ENCODE measurements at places on chromosomes 13 and 19.

GRCh38 chr19:48338253-48338755, 13.0 kb downstream of the EMP3 start:
- DNase-seq: no peak

- peak; percentile 23 for DNase-seq
Observed at GRCh38 chr13:86856991-86857390, 814.2 kb upstream of the SLITRK5 start.

DNA sequence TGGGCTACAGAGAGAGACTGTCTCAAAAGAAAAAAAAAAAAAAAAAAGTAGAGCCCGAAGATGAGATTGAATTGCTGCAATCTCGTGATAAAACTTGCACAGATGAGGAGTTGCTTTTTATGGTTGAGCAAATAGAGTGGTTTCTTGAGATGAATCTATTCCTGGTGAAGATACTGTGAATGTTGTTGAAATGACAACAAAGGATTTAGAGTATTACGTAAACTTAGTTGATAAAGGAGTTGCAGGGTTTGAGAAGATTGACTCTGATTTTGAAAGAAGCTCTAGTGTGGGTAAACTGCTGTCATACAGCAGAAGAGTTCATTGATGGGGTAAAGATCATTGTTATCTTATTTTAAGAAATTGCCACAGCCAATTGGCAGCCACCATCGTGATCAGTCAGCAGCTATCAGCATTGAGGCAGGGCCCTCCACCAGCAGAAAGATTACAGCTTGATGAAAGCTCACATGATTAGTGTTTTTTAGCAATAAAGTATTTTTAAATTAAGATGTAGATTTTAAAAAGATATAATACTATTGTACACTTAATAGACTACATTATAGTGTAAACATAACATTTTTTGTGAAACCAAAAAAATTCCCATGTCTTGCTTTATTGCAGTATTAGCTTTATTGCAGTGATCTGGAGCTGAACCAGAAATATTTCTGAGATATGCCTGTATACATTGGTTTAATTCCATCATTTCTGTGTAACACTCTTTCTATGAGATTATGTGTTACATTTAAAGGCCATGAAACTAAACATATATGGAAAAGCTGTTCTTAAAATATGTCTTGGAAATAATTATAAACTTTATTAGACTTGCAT, 43.1 kb downstream of the ZMYM2 start:
- no peak for DNase-seq

GRCh38 chr13:21657538-21657937, 13.3 kb upstream of the FGF9 start:
- peak; percentile 37 for DNase-seq

- DNase-seq: peak; percentile 37
Observed at GRCh38 chr13:74128156-74128767, 5.9 kb downstream of the KLF12 start.

GRCh38 chr19:35812220-35813042, at the start of gene PRODH2:
Gene PRODH2 (minus strand): TSS chr19:35812845. CDS start chr19:35812805, 40 bp downstream.
- DNase-seq: no peak

- DNase-seq: no peak
Observed at GRCh38 chr19:32269831-32270230, 75.6 kb upstream of the ZNF507 start.

GRCh38 chr19:12994701-12995595, at the start of gene NFIX:
Gene NFIX (plus strand): TSS chr19:12995475. CDS start chr19:12995838, 363 bp downstream.
- peak; percentile 74 for DNase-seq

- peak; percentile 92 for DNase-seq
Observed at GRCh38 chr19:53879140-53880081, 2.6 kb upstream of the PRKCG start.

- DNase-seq: no peak
Observed at GRCh38 chr19:9413240-9413954, 22.0 kb downstream of the ZNF266 start.

- DNase-seq: no peak
Observed at GRCh38 chr19:12800466-12800770, 1.2 kb downstream of the PRDX2 start.

GRCh38 chr13:69028936-69029335, 1078.7 kb upstream of the ATXN8OS start:
- DNase-seq: no peak

Data from fibroblast of skin of right quadriceps (primary cell).